ENCODE measurements at places on chromosomes 2 and 18.

- DNase-seq, result no peak
These were observed 1467.9 kb upstream of the ZEB2 start for GRCh38 chr2:145987793-145988192.

DNA sequence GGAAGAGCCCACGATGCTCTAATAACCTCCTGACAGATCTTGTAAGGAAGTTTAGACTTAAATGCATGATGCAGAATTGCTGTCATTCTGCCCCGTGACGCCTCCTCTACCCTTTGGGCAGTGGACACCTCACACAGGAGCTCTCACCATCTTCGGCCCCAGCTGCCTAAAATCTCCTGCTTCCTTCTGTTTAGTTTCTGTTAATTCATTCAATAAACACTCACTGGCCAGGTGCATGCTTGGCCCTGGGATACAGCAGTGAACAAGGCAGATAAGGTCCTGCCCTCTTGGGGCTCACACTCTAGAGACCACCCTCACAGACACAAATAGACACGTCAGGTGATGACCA, 81.1 kb downstream of the SEPTIN10 start:
- DNase-seq, result no peak

DNA sequence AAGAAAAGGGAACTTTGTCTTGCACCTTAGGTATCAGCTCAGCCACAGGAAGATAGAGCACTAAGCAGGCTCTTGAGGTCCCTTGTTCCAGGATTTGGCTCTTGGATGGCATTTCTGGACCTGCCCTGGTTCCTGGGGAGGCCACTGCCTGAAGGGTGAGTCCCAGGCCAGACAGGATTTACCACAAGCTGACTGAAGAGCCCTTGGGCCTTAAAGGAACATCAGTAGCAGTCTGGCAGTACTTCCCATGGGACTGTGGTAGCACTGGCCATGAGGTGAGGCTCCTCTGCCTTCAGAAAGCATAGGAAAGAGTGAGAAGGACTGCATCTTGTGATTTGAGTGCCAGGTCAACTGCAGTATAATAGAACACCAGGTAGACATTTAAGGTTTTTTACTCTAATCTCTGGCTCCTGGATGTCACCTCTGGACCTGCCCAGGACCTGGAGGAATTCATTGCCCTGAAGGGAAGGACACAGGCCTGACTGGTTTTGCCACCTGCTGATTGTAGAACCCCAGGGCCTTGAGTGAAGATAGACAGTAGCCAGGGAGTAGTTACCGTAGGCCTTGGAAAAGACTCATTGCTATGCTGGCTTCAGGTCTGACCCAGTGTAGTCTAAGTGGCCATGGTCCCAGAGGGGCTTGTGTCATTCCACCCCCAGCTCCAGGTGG, 154.4 kb upstream of the CREB1 start:
- DNase-seq, result no peak

- DNase-seq, result no peak
These were observed 122.4 kb upstream of the SLC1A4 start for GRCh38 chr2:64866797-64867196.

- no peak for DNase-seq
These were observed 5.0 kb upstream of the FARP2 start for GRCh38 chr2:241350878-241351639.

DNA sequence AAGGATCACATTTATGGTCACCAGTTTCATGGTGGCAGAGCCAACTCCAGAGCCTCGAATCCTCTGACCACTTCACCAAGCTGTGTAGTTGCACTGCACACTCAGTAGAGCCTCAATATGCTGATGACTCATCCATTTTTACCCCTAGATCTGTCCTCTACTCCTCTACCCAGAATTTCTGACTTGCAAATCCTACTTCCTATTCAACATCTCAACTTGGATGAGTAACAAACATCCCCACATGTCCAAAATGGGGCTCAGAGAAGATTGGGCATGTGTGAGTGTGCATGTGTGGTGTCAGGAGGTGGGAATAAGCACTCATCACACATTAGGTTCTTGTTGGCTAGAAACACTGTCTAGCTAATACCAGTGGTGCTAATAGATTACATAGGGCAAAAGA, 57.8 kb upstream of the IGFBP2 start:
- DNase-seq, result no peak

- DNase-seq, result no peak
These were observed 50.1 kb downstream of the UBR3 start for GRCh38 chr2:169877398-169877797.

- DNase-seq, result no peak
These were observed 17.7 kb upstream of the HNRNPLL start for GRCh38 chr2:38620282-38620977.

GRCh38 chr2:328761-329160, 40.9 kb upstream of the ALKAL2 start:
- no peak for DNase-seq

DNA sequence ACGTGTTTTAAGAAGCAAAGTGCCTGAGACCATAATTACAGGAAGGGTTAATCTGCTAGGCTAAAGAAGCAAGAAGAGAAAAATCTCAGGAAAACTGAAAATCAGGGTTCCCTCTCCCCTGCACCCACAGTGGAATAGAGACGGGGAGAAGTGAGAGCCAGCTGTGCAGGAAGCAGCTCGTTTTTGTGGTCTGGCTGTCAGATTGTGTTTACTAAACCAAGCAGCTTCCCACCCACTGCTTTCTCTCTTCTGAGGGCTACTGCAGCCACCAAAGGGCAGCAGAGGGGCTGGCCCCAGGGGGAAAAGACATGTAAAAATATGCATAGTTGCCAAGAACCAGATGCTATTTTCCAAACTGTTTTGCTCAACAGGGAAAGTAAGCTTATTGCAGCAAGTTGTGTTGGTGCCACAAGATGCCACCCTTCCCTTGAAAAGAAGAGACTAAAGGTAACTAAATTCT, 72.6 kb upstream of the THUMPD2 start:
- DNase-seq, result no peak

DNA sequence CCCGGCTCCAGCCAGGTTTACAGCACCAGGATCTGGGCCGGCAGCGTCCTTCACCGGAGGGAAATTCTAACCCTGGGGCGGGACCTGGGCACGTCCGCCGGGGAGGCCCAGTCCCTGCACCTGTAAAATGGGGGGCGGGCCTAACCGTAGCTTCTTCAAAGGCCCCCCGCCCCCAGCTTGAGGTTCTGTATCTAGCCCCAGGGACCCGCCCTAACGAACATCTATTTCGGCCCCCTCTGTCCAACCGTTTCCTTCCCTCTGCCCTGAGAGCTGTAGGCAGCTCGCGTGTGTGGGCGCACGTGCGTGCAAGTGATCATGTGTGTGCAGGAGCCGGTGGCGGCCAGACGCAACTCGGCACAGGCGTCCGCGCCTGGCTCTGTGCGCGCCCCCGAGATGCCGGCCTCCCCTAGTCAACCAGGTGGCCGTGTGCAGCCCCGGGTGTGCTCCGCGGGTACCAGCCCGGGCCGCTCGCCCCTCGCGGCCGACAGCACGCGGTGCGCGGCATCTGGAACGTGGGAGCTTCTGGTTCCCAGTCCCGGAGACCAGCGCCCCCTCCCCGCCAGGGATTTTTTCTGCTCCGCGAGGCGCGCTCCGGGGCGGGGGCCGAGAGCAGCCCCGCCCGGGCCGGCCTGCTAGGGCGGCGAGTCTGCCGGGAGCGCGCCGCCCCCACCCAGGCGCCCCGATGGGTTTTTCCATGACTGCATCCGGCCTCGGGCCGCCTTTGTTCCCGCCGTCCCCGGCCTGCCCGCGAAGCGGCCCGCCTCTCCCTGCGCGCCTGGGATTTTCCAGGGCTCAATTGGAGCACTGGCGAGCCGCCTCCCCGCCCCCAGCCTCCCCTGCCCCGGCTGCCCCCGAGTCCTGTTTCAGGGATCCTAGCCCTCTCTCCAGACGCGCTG, 21.2 kb downstream of the TEX44 start:
- peak; percentile 74 for DNase-seq

- DNase-seq, result no peak
These were observed 201.7 kb upstream of the STK17B start for GRCh38 chr2:196372811-196373664.

Data from stimulated activated CD4-positive, alpha-beta T cell treated with anti-CD3 and anti-CD28 coated beads, TNF-alpha, amount 100 ng/mL, for 4 hours (primary cell).